ENCODE measurements at places on chromosomes 3 and 15.
A peak's percentile ranks its signal among the peaks of the same experiment; 100 is the strongest.

DNA sequence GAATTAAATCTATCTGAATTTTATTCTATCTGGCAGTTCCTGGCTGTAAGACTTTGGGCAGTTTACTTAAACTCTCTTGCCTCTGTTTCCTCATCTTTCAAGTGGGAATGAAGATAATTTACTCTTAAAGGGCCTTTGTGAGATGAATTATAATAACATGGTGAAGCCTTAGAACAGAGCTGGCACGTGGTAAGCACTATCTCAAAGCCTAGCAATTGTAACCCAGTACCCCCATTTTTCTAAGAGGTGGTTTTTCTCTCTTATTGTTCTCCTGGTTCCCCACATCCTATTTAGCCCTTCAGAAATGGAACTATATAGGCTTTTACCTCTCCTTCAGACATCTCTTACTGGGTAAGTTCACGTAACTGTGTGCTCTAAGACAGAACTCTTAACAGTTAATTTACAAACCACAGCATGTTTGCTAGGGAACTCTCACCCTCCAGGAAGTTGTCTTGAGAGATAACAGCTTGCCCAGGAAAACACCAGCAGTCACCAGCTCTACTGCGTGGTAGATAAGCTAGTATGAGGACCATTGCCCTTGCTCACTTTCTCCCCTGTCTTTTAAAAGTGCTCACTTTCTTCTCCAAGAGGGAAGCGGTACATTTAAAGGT is 12.3 kb upstream of the CRBN start:
- peak; percentile 48 for DNase-seq

GRCh38 chr3:43893727-43894126 is 203.0 kb downstream of the ABHD5 start:
- DNase-seq = no peak

DNA sequence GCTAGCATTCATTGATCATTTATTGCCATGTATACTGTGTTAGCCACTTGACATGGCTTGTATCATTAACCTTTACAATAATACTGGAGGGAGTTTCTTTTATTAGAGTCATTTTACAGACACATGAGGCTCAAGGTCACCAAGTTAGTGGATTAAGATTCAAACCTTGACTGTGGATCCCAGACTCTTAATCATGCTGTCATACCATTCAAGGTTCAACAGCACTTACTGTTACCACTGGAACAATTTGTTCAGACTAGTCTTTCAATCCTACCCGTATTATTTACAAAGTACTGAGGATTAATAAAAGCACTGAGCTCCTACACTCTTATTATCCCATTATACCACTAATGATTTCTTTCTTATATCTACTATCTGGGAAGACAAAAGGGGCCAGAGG is 1.2 kb downstream of the COX17 start:
- no peak for DNase-seq

- DNase-seq = no peak
Measured at GRCh38 chr3:117228466-117228865, 518.9 kb downstream of the TUSC7 start.

DNA sequence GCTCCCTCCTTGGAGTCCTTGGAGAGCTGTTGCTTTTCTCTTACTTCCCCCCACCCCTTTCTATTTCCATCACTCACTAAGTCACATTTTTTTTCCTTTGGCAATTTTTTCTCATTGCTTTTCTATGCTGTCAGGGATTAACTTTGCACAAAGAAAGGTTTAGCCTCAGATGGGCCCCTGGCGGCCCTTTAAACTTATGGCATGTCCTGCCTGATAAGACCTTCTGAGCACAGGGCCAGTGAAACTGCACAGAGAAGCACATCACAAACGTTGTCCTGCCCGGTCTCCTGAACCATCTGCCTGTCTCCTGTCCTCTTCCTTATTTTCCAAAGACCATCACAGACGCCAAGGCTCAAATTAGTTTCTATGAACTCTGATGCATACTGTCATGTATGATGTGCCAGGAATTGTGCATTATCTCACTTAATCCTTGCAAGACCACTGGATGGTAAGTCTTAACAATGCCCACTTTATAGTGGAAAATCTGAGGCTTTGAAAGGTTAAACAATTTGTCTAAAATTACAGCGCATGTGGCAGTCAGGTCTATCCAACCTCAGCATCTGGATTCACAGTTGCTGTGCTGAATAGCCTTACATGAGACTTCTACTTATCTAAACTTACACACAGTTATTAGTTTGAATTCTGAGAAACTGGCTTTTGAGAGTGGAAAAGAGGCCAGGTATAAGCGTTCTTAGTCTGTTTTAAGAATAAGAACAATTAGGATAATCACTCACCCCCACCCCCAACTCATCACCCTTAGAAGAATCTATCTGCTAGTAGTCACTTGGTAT is 648.1 kb downstream of the NTRK3 start:
- no peak for DNase-seq

DNA sequence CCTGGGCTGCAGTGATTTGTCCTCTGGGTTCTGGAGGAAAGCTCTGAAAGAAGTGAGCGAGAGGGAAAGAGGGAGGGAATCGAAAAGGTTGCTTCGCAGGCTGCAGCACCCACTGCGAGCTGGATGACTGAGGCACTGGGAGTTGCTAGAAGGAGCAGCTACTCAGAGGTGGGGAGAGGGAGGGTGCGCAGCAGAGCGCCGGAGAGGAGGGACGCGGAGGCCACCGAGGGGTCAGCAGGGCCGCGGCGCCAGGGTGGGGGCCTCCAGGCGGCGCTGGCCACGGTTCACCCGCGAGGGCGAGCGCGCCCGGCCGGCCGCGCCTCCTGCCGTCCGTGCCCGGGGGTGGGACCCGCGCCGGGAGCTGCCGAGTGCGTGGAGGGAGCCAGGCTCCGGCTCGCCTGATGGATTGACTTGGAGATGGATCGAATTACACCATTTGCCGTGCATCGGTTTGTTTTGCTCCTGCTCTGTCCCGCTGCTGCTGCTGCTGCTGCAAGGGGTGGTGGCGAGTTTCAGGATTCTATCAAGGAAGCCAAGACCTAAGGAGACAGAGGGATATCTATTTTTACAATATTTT is at the start of gene SEMA6D:
TSS of gene SEMA6D (plus strand) at position 470 of the 577 bp plus-strand sequence. CDS start 42,294 bp downstream, outside the sequence.
- no peak for DNase-seq

DNA sequence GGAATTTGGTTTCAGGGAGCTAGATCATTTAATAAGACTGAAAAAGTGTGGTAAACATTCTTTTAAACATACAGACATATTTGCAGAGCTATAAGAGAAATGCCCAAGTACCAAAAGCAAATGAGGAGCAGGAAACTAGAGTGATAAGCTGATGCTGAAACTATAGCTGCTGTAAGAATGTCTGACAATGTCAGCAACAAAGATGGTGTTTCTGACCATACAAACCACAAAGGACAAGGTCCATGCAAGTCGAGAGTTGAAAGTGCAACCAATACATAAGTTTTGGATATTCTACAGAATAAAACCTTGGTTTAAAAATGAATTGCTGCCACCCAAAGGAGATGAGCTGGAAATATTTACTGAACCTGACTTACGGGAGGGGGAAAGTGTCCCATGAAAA is 610.2 kb downstream of the TBL1XR1 start:
- DNase-seq = no peak

DNA sequence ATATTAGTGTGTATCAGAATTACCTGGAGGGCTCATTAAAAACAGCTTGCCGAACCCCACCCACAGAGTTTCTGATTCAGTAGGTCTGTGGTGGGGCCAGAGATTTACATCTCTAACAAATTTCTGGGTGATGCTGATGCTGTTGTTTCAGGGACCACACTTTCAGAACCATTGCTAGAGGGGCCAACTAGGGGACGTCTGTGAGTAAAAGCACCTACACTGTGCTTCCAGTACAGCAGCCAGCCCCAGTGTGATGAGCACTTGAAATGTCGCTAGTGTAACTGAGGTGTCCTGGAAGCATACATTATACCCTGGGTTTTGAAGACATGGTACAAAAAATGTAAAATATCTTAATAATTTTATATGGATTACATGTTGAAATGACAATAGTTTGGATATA is 33.0 kb downstream of the AGTR1 start:
- no peak for DNase-seq

GRCh38 chr15:55917881-55918296 is 75.5 kb downstream of the NEDD4 start:
- no peak for DNase-seq

GRCh38 chr3:188417766-188418165 is 263.8 kb downstream of the LPP start:
- no peak for DNase-seq

DNA sequence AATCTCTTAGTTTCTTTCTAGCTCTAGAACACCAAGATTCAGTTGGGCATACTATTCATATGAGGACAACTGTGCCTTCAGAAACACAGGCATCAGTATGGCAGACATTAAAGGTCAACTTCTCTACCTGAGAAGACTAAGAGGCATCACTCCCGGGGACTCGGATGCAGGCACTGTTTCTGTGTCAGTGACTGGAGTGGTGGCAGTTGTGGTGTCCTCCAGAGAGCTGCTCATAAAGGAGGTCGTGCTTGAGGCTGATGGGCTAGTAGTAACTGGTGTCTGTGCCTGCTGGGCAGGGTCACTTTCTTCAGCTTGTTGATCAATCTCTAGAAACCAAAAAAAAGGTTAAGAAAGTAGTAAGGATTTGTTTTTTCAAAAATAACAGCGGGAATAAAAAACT is 75.2 kb downstream of the FBXL22 start:
- no peak for DNase-seq

GRCh38 chr3:23193831-23194230 is 9.3 kb upstream of the UBE2E2 start:
- DNase-seq = no peak

DNA sequence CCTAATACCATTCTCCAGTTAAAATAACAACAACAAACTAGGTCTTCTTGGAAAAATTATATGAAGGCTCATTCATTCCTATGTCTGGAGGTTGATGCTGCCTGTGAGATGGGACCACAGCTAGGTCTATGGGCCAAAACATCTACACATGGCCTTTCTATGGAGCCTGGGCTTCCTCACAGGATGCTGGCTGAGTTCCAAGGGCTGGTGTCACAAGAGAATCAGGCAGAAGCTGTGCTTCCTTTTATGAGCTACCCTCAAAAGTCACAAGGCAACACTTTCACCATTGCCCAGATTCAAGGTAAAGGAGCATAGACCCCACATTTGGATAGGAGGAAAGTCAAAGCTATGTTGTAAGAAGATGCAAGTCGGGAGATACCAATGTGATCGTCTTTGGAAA is 4.6 kb upstream of the RTP2 start:
- no peak for DNase-seq

DNA sequence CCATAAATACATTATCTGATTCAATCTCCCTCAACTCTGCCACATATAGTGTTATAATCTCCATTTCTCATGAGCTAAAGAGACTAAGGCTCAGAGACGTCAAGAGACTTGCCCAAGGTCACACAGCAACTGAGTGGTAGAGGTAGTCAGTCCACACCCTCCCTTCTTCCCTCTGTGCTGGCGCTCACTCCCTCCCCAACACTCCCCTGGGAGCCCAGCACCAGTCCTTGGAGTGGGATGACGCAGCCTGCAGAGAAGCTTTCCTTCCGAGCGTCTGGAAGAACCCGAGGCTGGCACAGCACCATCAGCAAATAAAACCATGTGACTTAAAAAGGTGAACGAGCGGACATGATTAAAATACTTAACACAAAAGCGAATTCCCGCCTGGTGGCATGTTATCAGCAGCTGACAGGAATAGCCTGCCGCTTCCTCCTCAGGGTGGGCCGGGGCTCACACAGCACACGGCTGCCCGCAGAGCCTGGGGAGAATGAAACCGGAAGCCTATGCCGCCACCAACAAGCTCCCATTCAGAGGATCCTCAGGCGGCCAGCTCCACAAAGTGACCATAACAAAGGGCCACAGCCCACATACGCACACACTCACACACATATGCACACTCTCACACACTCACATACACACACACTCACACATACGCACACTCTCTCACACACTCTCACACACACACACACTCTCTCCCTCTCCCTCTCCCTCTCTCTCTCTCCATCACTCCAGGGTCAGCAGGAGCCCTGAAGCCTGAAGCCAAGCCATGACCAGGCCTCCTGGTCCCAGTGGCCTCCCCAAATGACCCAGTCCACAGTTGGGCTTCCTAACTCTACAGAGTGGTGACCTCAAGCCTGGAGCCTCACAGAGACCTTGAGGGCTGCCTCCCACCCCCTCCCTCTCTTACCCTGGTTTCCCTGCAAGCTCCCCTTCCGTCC is 120.5 kb downstream of the XXYLT1 start:
- peak; percentile 18 for DNase-seq

GRCh38 chr15:71888797-71889196 is 78.4 kb downstream of the NR2E3 start:
- no peak for DNase-seq

GRCh38 chr3:157042226-157042625 is 117.7 kb downstream of the CCNL1 start:
- DNase-seq = no peak

GRCh38 chr3:122515870-122516269 is 1.1 kb upstream of the KPNA1 start:
- no peak for DNase-seq

- no peak for DNase-seq
Measured at GRCh38 chr15:51105430-51106016, 10.8 kb upstream of the TNFAIP8L3 start.

All from CD4-positive, alpha-beta T cell treated with Interleukin-1 beta for 1 hour (primary cell).